CD4-positive, alpha-beta memory T cell (primary cell): ENCODE measurements at places on chromosomes 4 and X.

DNA sequence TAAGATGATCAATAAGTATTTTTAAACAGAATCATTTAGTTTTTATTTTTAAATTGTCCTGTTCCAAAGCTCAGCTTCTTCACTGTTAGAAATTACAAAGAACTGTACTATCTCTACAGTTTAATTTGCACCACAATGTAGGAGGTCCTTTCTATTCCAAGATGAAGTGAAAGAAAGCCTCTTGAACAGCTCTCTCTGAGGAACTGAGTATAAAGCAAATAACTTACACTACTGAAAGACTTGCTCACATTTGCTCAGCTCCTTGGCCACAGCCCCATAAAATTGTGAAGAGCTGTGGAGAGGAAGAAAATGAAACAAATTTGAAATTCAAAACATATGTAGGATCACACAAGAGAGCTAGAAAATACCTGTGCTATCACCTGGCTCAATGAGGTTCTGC lies 68.6 kb downstream of the ENPEP start:
- no peak overlapping the region for H3K4me3 ChIP-seq
- no peak for DNase-seq
- H3K36me3 ChIP-seq: no peaks in the 10 kb centered on the region
- no peak overlapping the region for H3K27ac ChIP-seq

DNA sequence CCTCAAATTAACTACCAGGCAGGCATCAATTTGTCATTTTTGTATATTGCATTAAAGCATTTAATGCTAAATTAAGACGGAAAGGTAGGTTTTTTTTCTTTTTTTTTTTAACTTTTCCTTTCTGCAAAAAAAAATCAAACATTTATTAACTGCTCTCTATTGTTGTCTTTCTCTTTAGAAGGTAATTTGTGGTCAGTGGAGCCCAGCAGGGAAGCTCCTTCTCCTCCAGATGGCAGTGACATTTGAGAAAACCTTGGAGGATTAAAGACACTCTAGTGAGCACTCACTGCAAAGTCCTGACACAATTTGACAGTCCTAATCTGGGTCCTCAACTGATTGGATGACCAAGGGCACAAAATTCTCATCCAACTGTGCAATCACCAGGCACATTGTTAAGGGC lies 102.4 kb downstream of the SLIT2 start:
- no peak overlapping the region for H3K27ac ChIP-seq
- no peaks in the 10 kb centered on the region for H3K27me3 ChIP-seq
- H3K4me1 ChIP-seq: no peaks in the 10 kb centered on the region
- H3K36me3 ChIP-seq: no peaks in the 10 kb centered on the region

- no peaks in the 10 kb centered on the region for H3K27me3 ChIP-seq
- DNase-seq: no peak
- no peak overlapping the region for H3K4me3 ChIP-seq
- no peak overlapping the region for H3K27ac ChIP-seq
- H3K4me1 ChIP-seq: no peaks in the 10 kb centered on the region
Measured at GRCh38 chr4:118974758-118975157, 86.1 kb downstream of the SYNPO2 start.

DNA sequence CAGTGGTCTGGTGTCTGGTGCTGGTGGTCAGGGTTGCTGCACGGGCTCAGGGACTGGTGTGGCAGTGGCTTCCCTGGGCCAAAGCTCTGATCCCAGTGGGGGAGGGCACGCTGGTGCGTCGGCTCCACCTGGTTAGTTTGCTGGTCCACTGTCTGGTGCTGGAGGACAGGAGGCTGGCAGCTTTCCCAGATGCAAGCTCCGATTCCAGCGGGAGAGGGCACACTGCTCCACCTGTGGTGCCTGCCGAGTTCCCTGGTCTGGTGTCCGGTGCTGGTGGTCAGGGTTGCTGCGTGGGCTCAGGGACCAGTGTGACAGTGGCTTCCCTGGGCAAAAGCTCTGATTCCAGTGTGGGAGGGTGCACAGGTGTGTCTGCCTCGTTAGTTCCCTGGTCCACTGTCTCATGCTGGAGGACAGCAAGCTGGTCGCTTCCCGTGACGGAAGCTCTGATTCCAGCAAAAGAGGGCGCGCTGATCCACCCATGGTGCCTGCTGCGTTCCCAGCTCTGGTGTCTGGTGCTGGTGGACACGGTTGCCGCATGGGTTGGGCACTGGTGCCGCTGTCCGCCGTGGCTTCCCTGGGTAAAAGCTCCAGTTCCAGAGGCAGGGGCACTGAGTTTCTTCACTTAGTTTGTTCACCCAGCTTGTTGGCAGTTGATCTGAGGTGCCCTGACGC lies 5.8 kb downstream of the VMA21 start:
- no peak overlapping the region for H3K4me3 ChIP-seq
- no peak overlapping the region for H3K27ac ChIP-seq
- no peaks in the 10 kb centered on the region for H3K36me3 ChIP-seq
- H3K4me1 ChIP-seq: peaks cover 34% of the 10 kb centered on the region
- no peaks in the 10 kb centered on the region for H3K27me3 ChIP-seq

- H3K27ac ChIP-seq: no peak overlapping the region
- no peak overlapping the region for H3K4me3 ChIP-seq
- DNase-seq: no peak
- no peaks in the 10 kb centered on the region for H3K27me3 ChIP-seq
- no peaks in the 10 kb centered on the region for H3K4me1 ChIP-seq
Measured at GRCh38 chrX:150610446-150610845, 42.0 kb downstream of the MTM1 start.

- no peaks in the 10 kb centered on the region for H3K36me3 ChIP-seq
- no peak overlapping the region for H3K27ac ChIP-seq
- no peaks in the 10 kb centered on the region for H3K27me3 ChIP-seq
- DNase-seq: no peak
Measured at GRCh38 chrX:132819711-132820264, 138.6 kb downstream of the HS6ST2 start.

GRCh38 chr4:122212880-122213279 lies 60.7 kb downstream of the BLTP1 start:
- H3K4me1 ChIP-seq: no peaks in the 10 kb centered on the region
- no peak overlapping the region for H3K27ac ChIP-seq
- peaks cover 31% of the 10 kb centered on the region for H3K36me3 ChIP-seq

GRCh38 chr4:5019274-5019673 lies at the start of gene CYTL1:
Gene CYTL1 (minus strand): TSS chr4:5019458. CDS start chr4:5019445, 13 bp downstream.
- H3K4me1 ChIP-seq: no peaks in the 10 kb centered on the region
- no peak within 1 kb of the TSS for H3K27ac ChIP-seq
- H3K27me3 ChIP-seq: no peaks in the 10 kb centered on the region

DNA sequence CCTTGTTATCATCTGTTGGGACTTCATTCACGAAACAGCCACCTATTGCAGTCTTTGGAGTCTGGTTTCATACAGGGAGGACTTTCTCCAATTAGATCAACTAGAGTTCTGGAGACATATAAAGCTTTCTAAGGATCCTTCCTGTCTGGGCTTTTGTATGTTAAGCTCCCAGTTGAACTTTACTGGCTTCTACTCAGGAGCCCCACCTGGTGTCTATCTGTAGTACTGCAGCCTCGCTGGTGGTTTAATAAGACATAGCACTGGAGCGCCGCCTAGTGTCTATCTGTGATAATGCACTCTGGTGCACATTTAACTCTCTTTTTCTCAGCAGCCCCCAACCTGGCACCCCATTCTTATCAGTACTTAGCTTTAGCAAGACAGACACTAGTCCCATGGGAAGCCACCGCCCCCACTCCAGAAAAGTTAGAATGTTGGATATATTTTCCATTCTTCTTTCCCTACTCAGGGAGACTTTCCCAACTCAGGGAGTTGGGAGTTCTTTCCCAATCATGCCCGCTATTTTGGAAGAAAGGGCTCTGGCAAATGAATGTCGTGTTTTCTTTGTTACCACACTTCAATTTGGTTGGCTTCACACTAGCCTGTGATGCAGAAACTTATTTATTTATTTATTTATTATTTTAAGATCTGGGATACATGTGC lies 36.9 kb upstream of the SYTL4 start:
- no peaks in the 10 kb centered on the region for H3K27me3 ChIP-seq
- no peak overlapping the region for H3K27ac ChIP-seq
- no peak overlapping the region for H3K4me3 ChIP-seq
- DNase-seq: peak; percentile 79
- no peaks in the 10 kb centered on the region for H3K36me3 ChIP-seq

GRCh38 chr4:110636680-110637407 lies 14.0 kb upstream of the PITX2 start:
- peaks cover 2% of the 10 kb centered on the region for H3K4me1 ChIP-seq
- no peak overlapping the region for H3K4me3 ChIP-seq

DNA sequence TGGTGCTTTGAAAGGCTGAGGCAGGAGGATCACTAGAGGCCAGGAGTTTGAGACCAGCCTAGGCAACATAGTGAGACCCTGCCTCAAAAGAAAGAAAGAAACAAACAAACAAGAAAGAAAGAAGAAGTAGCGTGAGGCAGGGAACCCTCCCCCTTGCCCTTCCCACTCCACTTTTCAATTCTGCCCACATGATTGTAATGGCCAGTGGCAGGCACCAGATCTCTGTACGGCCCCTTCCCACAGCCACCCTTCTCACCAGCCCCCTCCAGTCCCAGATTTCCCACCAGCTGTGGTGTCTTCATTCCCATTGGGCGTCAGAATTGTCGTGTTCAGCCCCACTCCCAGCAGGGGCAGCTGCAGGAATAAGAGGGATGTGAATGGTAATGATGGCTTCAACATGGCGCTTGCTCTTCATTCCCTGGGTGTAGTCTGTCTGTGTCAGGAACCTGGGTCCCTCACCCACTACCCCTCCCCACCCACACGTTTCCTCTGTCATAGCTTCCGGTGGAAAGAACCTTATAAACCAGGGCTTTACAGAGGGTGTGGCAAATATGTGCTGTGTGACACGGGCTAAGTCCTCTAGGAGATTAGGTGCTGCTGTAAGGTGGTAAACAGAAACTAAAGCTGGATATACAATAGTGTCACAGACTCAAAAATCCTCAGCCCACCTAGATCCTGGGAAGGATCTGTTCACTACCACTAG lies at the start of gene IL2RG:
Gene IL2RG, minus strand, starts transcription at position 437 of the 703 bp plus-strand sequence. Its CDS starts 38 bp downstream, at position 399.
- peak within 1 kb of the TSS; percentile 96 for H3K27ac ChIP-seq
- no peaks in the 10 kb centered on the region for H3K27me3 ChIP-seq
- H3K36me3 ChIP-seq: peaks cover 19% of the 10 kb centered on the region
- H3K4me3 ChIP-seq: peak within 1 kb of the TSS; percentile 93

- DNase-seq: no peak
- H3K4me3 ChIP-seq: no peak overlapping the region
- H3K27ac ChIP-seq: no peak overlapping the region
- H3K4me1 ChIP-seq: no peaks in the 10 kb centered on the region
- no peaks in the 10 kb centered on the region for H3K27me3 ChIP-seq
Measured at GRCh38 chr4:155033604-155034003, 174.8 kb upstream of the NPY2R start.

DNA sequence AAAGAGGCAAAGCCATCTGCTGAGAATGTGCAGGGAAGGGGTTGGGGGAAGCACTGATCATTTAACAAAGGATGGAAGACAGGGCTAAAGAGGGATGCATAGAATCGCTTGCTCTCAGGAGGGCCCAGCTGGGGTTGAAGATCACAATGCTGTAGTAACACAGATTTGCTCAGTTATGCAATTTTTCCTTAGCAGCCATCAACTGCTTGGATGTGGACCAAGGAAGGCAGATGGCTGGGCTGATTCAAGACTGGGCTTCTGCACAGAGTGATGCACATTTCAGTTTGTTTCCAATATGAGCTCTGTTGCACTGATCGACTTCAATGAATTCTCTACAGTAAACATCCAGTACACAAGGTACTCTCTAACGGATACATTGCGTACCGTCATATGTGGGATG lies 127.8 kb upstream of the TBL1X start:
- no peak overlapping the region for H3K4me3 ChIP-seq
- peaks cover 59% of the 10 kb centered on the region for H3K4me1 ChIP-seq
- no peak overlapping the region for H3K27ac ChIP-seq
- DNase-seq: no peak

- no peaks in the 10 kb centered on the region for H3K27me3 ChIP-seq
- no peak overlapping the region for H3K27ac ChIP-seq
- no peak for DNase-seq
- H3K4me3 ChIP-seq: no peak overlapping the region
Measured at GRCh38 chr4:153741541-153741940, 18.3 kb downstream of the RNF175 start.

GRCh38 chr4:74159143-74159709 lies 1.3 kb downstream of the MTHFD2L start:
- no peaks in the 10 kb centered on the region for H3K27me3 ChIP-seq
- DNase-seq: no peak
- peaks cover 17% of the 10 kb centered on the region for H3K4me1 ChIP-seq
- no peak overlapping the region for H3K4me3 ChIP-seq
- H3K27ac ChIP-seq: no peak overlapping the region

DNA sequence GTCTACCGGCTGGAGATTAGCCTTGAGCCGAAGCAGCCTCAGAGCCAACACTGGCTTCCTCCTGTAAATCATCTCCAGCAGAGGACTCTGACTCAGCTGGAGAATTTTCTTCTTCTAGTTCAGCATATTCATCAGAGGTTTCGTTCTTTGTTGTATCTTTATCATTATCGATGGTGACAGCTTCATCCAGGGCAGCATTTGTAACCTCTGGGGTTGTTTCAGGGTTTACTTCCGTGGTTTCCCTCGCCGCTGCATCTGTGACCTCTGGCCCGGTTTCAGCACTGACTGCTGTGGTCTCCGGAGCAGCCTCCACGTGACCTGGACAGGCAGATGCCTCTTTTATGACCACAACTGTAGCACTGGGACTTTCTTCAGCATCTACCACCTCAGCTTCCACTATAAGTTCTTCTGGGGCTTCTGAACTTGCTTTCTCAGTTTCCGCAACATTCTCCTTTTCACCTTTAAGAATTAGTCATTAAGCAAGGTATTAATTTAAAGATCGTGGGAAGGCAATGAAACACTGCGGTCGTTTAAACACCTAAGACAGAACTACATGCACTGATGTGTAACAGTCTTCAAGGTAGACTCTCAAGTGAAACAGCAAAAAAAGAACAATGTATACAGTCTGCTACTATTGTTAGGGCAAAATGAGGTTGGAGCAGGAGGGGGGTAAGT lies 13.3 kb downstream of the MGARP start:
- peak overlapping the region; percentile 47 for H3K27ac ChIP-seq
- H3K27me3 ChIP-seq: no peaks in the 10 kb centered on the region
- peaks cover 19% of the 10 kb centered on the region for H3K4me1 ChIP-seq

DNA sequence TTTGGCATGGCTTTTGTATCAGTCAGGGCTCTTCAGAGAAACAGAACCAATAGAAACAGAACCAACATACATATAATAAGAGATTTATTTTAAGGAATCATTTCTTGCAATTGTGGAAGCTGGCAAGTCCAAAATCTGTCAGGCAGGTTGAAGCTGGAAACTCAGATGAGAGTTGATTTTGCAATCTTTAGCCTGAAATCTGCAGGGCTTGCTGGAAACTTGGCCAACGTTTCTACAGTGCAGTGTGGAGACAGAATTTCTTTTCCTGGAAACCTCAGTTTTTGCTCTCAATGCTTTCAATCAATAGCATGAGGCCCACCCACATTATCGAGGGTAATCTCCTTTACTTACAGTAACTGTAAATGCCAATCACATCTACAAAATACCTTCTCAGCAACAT lies 45.4 kb downstream of the COMMD8 start:
- H3K36me3 ChIP-seq: no peaks in the 10 kb centered on the region
- H3K4me1 ChIP-seq: no peaks in the 10 kb centered on the region
- no peak overlapping the region for H3K27ac ChIP-seq
- DNase-seq: no peak
- H3K4me3 ChIP-seq: no peak overlapping the region

DNA sequence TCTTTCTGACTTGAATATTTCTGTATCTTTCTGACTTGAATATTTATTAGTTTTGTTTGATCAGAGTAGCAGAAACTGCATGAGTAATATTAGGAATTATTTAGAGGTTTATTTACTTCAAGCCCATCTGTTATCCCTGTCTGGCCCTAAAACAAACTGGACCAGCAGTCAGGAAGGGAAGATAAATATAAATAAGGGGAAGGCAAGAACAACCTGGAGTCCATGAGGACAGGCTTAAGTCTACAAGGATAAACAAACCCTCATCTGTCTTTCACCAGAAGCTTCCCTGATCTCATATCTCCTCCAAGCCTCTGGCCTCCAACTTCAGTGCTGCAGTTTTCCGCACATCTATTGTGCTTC lies 524.9 kb downstream of the CENPC start:
- H3K27me3 ChIP-seq: no peaks in the 10 kb centered on the region
- no peak for DNase-seq
- no peak overlapping the region for H3K27ac ChIP-seq
- no peak overlapping the region for H3K4me3 ChIP-seq
